ENCODE measurements at places on chromosomes 5 and 9. TPM values are rescaled to one million over a fixed set of nuclear protein-coding genes. Genes with fewer than 3 reads are reported as not detected.

Gene ADAMTSL1
- 4.1 TPM for total RNA-seq

Gene GMCL2
- total RNA-seq: not detected

Gene MLANA
- total RNA-seq: not detected

Gene XPA
- 9.6 TPM for total RNA-seq

Gene PCDHB5
- total RNA-seq: 5.9 TPM

Gene TMEM174
- not detected for total RNA-seq

Gene EDIL3
- total RNA-seq: 3.2 TPM

Gene ADAMTSL2
- total RNA-seq: 3.1 TPM

Gene TLE1
- 12.7 TPM for total RNA-seq

Gene SLC34A3
- total RNA-seq: not detected

Gene AQP7
- 110 TPM for total RNA-seq

Gene KIAA0825
- total RNA-seq: 2.3 TPM

Gene SMIM27
- 13.9 TPM for total RNA-seq

Gene ACTL7A
- total RNA-seq: not detected

Gene KIF4B
- not detected for total RNA-seq

Gene FAM240B
- total RNA-seq: not detected

Gene EGFLAM
- total RNA-seq: 9.6 TPM

Gene SPATA31E1
- not detected for total RNA-seq

Gene PDE6A
- 0.24 TPM for total RNA-seq

Gene NIM1K
- 0.19 TPM for total RNA-seq

Gene GABRG2
- total RNA-seq: not detected

Gene ANXA1
- total RNA-seq: 31.7 TPM

Gene PCDHGB1
- total RNA-seq: 5.2 TPM

Gene CDK7
- 12.2 TPM for total RNA-seq

Gene PKN3
- total RNA-seq: 8.9 TPM

Gene KIF20A
- 0.49 TPM for total RNA-seq

Gene MOB3B
- 1.4 TPM for total RNA-seq

Gene RGP1
- total RNA-seq: 39.4 TPM

Gene PCDHA1
- not detected for total RNA-seq

Gene ADAMTS16
- not detected for total RNA-seq

Gene FAXDC2
- 21.7 TPM for total RNA-seq

Gene TMEM161B
- total RNA-seq: 7.6 TPM

Gene RASEF
- total RNA-seq: 0.24 TPM

Gene ZDHHC11B
- total RNA-seq: 46.6 TPM

Gene PPP3R2
- total RNA-seq: not detected

Gene ZNF658
- 5.0 TPM for total RNA-seq
